Activated naive CD8-positive, alpha-beta T cell treated with anti-CD3 and anti-CD28 coated beads, Interleukin-2, amount 50 U/mL, for 16 hours (primary cell): ENCODE measurements at places on chromosomes 3 and 15.

DNA sequence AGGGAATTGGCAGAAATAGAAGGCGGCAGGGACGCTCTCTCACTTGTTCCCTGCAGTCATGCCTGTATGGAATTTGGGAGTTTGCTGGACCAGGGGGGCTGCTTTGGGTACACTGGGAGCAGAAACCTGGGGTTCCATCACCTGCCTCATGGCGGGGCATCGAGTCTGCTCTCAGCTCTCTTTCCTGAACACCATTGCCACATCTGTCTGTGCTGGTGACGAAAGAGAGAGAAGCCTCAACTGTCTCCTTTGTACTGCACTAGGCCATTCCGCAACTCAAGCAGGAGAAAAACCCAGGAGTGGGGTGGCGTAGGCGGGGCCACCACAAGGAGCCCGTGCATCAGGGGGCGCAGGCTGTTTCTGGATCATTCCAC lies 14.0 kb downstream of the TMEM158 start:
- DNase-seq = no peak

DNA sequence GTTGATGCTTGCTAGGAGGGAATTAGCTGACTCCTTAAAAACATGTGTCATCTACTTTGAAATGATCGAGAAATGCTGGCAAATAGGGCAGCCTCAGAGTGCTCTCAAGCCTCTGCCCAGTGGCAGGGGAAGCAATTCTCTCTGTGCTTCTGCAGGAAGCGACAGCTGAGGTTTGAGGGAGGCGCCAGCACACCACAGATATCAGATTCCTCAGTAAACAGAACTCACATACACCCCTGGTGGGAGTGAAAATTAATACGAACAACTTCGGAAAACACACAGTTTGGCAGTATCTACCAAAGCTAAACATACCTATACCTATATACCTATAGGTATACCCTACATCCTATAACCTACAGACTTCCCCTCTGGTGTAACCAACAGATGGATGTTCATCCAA lies 61.3 kb downstream of the NSMCE3 start:
- no peak for DNase-seq

- no peak for DNase-seq
Measured at GRCh38 chr15:71259866-71260265, 144.6 kb downstream of the THSD4 start.

DNA sequence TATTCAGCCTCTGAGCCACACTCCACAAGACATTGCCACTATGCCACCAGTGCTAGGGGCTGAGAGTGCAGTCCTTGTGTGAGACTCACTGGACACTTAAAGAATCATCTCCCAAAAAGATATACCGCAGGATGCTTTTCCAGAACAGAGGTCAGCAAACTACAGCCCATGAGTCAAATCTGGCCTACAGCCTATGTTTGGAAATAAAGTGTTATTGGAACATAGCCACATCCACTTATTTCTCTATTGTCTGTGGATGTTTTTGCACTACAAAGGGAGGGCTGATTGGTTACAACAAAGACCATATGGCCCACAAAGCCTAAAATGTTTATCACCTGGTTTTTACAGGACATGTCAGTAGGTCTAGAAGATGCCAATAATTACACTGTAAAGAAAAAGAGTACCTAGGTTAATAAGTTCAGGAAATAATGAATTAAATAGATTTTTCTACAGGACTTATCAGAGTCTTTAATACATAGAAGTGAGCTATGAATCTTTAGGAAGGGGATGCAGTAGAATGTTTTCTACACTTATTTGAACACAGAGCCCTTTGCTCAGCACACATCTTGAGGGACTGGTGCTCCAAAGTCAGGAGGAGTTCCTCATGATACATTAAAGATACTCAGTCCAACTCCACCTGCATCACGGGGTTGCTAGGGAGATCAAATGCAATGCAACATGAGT lies 26.3 kb downstream of the SRGAP3 start:
- no peak for DNase-seq

DNA sequence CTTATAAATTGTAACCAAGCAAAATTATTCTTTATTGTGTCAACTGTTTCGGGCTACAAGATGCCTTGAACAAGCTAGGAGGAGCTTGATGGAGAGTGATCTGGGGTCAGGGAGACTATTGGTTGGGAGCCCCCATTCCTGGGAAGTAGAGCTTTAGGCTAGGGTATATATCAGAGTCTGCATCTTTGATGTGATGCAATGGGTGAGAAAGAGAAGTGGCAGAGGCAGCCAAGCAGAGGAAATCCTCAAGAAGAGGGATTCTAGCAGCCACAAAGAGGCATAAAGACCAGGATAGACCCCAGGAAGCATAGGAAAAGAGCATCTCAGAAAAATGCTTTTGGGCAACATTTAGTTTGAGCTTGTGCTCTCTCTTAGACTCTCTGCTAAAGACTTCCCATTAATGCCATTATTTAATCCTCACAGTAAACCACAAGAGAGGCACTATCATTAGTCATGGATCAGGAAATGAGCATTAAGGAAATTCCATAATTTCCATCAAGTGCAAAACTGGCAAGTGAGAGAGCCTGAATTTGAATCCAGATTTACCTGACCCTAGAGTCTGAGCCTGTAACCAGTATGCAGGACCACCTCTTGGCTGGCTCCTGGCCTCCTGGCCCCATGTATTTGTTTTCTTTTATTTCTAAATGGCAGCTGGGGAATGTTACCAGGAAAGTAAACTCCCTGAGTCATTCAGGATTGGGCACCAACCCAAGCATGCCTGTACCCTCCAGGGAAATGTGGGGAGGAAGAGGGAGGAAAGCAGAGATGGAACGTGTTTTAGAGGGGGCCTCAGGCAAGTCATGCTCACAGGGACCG lies 118.7 kb downstream of the RPL22L1 start:
- DNase-seq = no peak

DNA sequence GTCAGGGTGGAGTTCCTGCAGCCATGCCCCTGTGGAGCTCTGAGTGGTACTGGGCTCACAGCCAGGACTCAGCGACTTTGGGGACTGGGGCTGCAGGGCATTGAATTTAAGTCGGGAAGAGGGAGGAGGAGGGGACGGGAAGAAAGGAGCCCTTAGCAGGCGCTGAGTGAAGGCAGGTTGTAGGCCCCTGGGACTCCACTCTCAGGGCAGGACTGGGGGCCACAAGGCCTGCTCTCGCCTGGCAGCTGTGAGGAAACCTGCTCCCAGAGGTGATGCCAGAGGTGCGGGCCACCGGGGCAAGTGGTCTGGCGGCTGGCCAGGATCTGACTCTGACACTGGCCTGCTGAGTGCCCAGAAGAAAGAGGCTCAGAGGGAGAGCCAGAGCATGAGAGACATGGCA lies 73.5 kb downstream of the EPHB3 start:
- no peak for DNase-seq

DNA sequence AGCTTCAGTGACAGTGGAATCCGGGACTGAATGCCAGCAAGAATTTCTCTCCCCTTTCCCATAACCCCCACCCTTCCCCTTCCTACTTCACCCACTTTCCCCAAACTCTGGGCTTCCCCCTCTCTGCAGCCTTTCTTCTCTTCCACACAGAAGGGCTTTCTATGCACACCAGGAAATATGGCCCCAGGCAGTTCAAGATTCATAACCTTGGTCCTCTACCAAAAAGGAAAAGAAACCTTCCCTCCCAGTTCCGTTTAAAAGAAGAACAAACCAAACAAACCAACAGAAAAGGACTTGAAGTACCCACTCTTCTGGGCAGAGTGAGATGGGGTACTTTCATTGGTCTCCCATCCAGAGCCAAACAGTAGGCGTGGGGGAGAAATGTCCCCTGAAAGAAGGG lies 68.8 kb upstream of the ABHD2 start:
- no peak for DNase-seq
